ENCODE measurements at places on chromosomes 16 and 17. TPM values are rescaled to one million over a fixed set of nuclear protein-coding genes. Genes with fewer than 3 reads are reported as not detected.

Gene YPEL2
- total RNA-seq: 76.4 TPM

Gene ELP5
- total RNA-seq: 39.5 TPM

Gene KRTAP4-1
- total RNA-seq: not detected

Gene ALOXE3
- total RNA-seq: not detected

Gene SLC2A4
- 5.4 TPM for total RNA-seq

Gene ARL5C
- 1.3 TPM for total RNA-seq

Gene IGSF6
- total RNA-seq: 0.99 TPM

Gene UNC45B
- 14.8 TPM for total RNA-seq

Gene SLC7A6
- 36.8 TPM for total RNA-seq

Gene IRX6
- 8.0 TPM for total RNA-seq

Gene MT1G
- total RNA-seq: not detected

Gene SLC4A1
- total RNA-seq: 23.6 TPM

Gene TMUB2
- 32.6 TPM for total RNA-seq

Gene GPR139
- total RNA-seq: 0.38 TPM

Gene NLRC5
- total RNA-seq: 7.0 TPM

Gene CACNG5
- 64.4 TPM for total RNA-seq
